ENCODE measurements at places on chromosomes 12 and 14.
A peak's percentile ranks its signal among the peaks of the same experiment; 100 is the strongest.

- DNase-seq = no peak
These were observed 1.5 kb upstream of the GPX2 start for GRCh38 chr14:64944041-64944440.

GRCh38 chr12:6377667-6377994 lies 2.3 kb upstream of the SCNN1A start:
- no peak for DNase-seq

GRCh38 chr12:53660041-53660440 lies 15.8 kb downstream of the ATP5MC2 start:
- no peak for DNase-seq

- DNase-seq = no peak
These were observed 16.6 kb downstream of the ADGRD1 start for GRCh38 chr12:130970165-130970907.

- DNase-seq = no peak
These were observed 23.4 kb downstream of the SYNDIG1L start for GRCh38 chr14:74402401-74403251.

DNA sequence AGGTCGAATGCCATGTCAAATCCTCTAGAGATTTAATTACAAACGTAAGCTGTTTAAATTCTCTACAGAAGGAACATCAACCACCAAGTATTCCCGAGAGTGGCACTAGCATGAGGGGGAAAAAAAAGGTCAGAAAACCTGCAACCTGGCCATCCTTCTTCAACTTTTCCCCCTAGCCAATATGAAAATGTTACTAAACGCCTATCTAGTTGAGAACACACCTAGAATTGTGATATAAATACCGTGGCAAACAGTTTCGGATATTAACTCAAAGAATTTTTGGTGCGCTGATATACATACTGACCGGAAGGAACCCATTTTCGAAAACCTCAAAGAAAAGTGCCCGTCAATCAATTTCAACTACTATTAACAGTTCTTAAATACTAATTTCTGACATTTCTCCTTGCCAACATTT lies 1.8 kb downstream of the HNRNPC start:
- DNase-seq = no peak

DNA sequence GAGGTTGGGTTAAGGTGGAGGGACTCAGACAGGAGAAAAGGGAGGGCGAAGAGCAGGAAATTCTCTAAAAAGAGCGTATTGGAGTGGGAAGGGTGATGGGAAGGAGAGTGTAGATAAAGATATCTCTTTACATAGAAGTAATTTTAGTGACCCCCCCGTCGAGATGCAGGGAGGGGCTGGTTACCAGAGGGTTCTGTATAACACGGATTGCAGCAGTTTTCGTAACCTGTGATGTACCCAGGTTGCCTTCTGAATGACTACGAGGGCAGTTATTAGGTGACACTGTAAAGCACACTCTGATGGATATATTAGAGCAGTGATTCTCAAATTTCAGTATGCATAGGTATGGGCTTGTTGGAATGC lies 443 bp downstream of the DNAL1 start:
- DNase-seq = no peak

GRCh38 chr12:80217011-80217535 lies 117.7 kb downstream of the OTOGL start:
- DNase-seq = no peak

DNA sequence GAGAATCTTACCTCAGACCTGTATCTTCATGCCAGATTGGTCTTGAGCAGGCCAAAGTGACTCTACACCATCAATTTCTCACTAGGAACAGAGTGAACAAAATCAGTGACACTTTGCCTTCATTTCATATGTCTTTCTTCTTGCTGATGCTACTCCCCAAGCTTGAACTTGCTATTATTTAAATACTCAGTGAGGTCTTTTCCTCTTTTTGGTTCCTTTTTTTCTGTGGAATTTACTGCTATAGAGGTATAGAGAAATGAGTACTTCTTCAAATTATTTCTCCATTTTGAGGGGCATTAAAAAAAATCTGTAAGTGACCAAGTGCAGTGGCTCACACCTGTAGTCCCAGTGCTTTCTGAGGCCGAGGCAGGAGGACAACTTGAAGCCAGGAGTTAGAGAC lies at the start of gene GPR33:
GPR33 (minus strand) TSS at position 154 of the 400 bp plus-strand sequence. CDS start 4,074 bp downstream, outside the sequence.
- DNase-seq = no peak

DNA sequence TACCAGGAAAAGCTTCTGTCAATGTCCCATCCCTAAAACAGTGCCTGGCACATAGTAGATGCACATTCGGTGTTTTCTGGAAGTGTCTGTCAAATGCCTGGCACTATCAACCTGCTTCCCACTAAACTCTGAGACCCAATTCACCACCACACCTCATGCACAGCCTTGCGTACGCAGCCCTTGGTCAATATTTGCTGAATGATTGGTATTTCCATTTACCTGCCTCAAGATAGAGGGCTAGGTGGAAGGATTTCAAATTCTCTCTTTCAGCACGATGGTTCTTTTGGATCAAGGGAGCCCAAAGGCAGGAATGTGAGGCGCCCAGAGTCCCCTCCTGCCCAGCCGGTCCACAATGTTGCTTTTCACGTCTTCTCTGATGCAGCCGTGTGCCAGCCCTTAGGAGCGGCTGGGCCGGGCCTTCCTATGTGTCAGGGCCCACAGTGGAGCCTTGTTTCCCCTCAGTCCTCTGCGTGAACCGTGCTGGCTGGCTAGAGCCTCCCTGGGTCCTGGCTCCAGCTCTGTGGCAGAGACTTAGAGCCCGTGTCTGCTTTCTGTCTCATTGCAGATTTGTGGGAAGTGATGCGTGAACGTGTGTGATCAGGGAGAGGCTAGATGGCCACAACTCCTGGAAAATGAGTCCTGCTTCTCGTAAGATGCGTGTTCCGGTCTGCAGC lies 99.9 kb upstream of the RFLNA start:
- no peak for DNase-seq

DNA sequence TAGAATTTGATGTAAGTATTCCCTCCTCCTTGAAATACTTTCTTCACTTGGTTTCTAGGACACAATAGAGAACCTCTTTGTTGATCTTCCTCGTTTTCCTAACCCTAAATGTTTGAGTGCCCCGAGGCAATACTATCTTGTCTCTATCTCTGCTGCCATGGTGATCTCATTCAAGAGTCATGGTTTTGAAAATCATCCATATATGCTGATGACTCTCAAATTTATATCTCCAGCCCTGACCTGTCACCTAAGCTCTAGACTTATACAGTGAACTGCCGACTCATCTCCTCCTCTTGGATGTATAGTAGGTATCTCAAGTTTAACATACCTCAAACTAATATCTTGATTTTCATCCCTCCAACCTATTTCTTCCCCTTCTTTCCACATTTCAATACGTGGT lies 71.4 kb downstream of the RIC8B start:
- DNase-seq = no peak

GRCh38 chr12:105399428-105400081 lies 69.1 kb downstream of the C12orf75 start:
- no peak for DNase-seq

- no peak for DNase-seq
These were observed 348.0 kb upstream of the SOX5 start for GRCh38 chr12:24297516-24297915.

DNA sequence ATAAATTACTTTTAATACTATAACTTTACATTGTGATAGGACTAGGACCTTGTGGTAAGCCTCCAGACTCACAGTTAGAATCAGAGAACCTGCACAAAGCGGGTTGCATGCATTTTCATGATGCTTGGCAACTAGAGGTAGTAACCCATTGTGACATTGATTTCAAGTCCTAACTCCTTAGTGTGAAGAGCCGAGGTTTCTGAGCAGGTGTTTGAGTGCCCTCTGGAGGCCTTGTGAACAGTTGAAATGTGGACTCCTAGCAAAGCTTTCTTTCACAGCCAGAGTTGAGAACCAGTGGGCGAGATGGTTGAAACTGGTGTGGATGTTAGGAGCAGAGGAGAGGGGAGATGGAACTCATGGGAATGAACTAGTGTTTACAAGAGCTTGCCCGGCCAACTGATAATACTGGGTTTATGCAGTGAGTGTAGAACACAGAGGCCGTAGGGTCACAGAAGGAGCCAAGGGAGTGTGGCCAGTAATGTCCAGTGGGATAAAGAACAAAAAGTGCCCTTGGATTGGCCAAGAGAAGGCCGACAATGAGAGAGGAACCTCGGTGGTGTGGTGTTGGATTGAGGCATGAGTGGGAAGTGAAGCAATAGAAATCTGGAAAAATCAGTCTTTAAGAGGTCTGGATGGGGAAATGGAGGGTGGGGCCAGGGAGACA lies 10.9 kb downstream of the ZNF664 start:
- peak; percentile 69 for DNase-seq

DNA sequence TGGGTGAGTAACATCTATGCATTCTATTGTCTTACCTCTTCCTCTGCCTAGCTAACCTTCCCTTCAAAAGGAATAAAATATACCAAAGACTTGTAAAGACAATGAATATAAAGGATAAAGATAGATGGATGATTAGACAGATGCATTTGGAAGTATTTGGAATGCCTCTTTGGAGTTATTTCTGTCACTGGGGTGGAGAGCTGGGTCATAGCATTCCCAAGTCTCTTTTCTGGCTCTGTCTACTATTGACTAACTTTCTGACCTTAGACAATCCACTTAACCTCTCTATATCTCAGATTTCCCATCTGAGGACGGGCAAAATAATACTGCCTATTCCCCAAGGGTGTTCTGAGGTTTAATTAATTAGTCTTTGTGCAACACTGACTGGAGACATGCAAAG lies 517.4 kb downstream of the DIO2 start:
- no peak for DNase-seq

GRCh38 chr12:76704693-76705092 lies 59.2 kb upstream of the ZDHHC17 start:
- peak; percentile 58 for DNase-seq

GRCh38 chr14:76375484-76375883 lies 453 bp upstream of the ESRRB start:
- DNase-seq = no peak

DNA sequence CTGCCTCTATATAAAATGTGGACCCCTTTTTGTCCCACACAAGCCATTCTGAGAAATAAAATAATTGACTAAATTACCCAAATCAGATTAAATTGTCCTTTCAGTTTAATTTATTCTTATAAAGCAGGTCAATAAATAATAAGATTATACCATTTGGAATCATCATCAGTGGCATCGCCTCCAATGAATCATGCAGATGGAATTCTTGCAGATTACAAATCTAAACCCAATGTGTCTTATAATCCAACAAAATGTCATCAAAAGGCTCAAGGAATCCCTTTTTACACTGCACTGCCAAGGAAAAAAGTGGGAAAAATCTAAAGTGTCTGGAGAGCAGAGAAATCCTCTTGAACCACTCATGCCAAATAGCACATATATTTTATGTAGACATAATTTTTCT lies 138.2 kb upstream of the TSPAN8 start:
- DNase-seq = no peak

DNA sequence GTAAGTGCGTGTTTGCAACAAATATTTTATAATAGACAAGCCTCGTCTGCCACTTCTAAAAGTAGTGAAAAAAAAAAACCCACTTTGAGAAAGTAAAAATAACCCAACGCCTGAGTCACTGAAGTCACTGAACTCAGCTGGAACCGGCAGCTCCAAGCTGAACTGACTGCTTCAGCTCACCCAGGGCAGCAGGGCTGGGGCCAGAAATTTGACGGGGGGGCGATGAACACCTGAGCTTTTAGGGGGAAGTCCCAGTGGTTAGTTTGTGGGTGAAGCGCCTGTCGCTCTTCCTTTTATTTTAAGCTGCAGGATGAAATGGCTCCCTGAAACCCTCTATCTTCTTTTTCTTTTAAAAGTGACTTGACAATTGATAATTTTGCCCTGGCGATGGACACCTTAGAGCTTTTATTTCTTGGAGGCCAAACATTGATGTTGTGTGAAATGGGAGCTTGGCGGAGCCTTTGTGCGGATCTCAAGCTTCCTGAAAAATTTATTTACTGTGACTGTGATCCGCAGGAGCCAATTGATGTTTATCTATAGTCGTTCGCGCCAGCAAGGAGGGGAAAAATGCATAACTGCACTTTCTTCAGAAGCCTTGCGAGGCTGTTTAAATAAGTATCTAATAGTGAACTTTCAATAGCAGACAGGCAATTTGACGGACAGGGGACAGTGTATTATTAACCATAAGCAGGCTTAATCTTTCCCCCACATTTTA lies 173.2 kb upstream of the MYL2 start:
- no peak for DNase-seq

- DNase-seq = peak; percentile 99
These were observed 15.0 kb downstream of the KCTD10 start for GRCh38 chr12:109461846-109462756.

DNA sequence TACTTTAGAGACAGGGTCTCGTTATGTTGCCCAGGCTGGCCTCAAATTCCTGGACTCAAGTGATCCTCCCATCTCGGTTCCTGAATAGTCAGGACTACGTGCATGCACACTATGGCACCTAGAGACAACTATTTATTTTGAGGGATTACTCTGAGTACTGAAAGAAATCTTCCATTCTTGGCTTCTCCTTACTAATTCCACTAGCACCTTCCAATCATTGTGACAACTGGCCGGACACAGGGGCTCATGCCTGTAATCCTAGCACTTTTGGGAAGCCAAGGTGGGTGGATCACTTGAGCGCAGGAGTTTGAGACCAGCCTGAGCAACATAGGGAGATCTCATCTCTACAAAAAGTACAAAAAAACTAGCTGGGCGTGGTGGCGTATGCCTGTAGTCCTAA lies 42.1 kb upstream of the MTERF2 start:
- no peak for DNase-seq

DNA sequence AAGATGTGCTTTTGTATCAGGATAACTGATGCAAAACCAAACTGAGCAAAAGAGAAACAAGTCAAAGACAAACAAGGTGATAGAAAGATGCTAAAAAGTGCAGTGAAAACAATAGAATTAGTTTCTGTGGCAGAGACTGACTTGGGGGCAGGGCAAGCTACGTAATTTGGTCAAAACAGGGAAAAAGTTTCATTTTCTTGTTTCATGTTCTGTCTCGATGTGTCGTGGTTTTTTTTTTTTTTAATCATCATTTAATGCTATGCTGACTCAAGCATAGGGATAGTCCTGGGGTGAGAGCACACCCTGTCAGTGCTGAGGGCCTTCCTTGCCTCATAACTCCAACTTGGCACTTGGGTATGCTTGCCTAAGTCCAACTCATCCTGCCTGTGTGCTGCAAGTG lies 144.1 kb upstream of the PTPRQ start:
- no peak for DNase-seq

GRCh38 chr14:90416720-90417119 lies 19.9 kb downstream of the CALM1 start:
- no peak for DNase-seq

- peak; percentile 9 for DNase-seq
These were observed 75.3 kb upstream of the OR4E1 start for GRCh38 chr14:21748869-21749303.

DNA sequence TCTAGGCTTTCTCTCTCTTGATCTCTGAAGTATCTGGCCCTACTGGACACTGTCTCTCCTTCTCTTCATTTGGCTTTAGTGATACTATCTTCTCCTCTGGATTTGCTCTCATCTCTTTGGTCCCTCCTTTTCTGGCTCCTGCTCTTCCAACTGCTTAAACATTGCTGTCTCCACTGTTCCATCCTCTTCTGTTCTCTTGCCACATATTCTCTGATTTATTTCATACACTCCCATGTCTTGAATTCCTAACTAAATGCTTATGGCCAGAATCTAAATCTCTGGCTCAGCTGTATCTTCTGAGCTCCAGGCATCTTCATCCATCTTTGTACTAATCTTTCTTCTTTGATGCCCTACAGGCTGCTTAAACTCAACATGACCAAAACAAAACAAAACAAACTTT lies 25.5 kb upstream of the PCED1B start:
- DNase-seq = no peak

GRCh38 chr12:114491916-114492315 lies 86.0 kb upstream of the TBX5 start:
- DNase-seq = no peak

All from fibroblast of skin of right quadriceps (primary cell).